ENCODE measurements at places on chromosomes 1 and 21.

DNA sequence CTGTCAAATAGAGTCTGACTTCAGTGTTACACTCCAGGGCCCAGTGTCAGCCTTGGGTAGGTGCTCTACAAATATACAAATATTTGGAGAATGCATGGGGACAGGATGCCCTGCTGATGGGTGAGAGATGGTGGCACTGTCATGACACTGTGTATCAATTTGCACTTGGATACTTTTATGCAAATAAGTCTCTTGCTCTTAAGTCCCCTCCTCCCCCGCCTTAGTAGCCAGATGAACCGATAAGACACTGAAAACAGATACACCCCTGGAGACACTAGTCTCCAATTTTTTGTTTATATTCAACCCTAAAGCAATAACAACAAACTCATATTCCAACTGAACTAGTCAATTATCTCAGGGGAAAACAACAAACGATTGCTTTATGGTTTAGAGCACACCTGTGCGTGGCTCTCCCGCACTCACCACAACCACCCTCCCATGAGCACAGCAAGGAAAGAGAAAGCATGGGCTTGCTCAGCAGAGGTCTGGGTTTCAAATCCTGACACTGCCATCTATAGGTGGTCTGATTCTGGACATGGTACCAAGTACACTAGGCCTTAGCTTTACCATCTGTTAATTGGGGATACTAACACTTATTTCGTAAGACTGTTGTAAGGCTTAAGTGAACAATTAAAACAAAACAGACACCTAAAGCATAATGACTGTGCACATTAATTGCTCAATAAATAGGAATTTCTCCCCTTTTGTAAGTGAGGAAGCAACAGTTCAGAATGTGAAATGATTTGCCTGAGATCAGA lies 50.3 kb downstream of the HIVEP3 start:
- DNase-seq = no peak

- DNase-seq = peak; percentile 99
These were observed 37.3 kb downstream of the NENF start for GRCh38 chr1:212470059-212470458.

DNA sequence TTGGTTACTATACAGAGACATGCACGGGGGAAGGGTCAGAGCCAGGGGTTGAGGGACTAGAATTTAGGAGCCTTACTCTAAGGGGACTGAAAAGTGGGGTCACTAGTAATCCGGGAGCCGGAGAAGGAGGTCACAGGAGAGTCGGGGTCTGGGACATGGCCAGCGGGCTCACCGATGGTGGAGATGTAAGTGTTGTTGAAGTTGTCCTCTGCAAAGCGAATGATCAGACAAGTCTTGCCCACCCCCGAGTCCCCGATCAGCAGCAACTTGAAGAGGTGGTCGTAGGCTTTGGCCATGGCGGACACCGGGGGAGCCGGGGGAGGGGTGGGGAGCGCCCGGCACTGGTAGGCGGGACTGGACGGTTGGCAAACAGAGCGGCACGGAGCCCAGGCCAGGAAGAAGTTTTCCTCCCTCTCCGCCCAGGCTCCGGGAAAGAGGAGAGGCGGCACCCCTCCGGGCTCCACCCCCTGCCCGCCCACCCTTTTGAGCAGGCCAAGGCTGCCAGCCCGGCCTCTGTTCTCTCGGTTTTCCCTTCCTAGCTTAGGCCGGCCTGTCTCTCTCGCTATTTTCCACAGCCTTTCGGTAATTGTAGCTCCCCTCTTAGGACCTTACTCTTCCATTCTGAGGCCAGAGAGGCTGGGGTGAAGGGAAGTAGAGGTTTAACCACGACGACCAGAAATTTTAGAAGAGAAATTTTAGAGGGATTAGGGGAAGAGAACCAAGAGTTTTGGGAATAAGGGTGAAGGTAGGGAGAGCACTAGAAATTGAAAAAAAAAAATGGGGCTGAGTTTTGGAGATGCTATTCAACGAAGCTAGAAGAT lies at the start of gene RAB13:
RAB13 (minus strand) TSS at position 399 of the 821 bp plus-strand sequence; CDS start at position 296, 103 bp downstream.
- peak; percentile 68 for DNase-seq

GRCh38 chr1:32716312-32717148 lies 14.0 kb upstream of the SYNC start:
- no peak for DNase-seq

DNA sequence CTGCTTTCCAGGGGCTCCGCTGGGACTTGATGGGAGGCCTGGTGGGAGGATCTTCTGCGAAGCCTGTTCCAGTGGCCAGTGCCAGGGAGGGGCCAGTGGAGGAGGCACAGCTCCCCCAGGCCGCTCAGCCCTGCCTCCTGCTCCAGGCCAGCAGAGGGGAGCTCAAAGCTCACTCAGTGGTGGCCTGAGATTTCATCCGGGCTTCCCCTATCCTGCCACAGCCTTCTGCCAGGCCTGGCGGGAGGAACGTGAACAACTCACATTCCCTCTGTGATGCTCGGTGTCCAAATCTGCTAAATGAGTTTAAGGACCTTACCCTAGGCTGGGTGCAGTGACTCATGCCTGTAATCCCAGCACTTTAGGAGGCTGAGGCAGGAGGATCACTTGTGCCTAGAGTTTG lies 3.3 kb downstream of the CLCNKB start:
- DNase-seq = no peak

DNA sequence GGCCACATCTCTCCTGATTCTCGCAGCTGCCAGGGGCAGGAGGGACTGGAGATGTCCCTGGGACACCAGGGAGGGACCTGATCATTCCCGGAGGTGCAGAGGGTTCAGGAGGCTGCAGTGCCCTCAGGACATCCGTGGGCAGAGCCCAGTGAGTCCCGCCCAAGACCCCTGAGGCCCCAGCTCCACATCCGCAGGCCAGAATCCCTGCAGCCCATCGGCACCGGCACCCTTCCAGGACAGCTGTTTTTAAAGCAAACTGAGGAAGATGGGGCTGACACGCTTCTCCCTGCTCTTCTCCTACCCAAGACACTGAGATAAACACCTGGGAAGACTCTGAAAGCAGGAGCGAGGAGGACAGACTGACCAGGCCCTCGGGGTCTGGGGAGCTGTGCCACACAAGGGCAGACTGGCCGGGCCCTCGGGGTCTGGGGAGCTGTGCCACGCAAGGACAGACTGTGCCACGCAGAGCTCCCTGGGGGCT lies 25.5 kb downstream of the SLC19A1 start:
- no peak for DNase-seq

DNA sequence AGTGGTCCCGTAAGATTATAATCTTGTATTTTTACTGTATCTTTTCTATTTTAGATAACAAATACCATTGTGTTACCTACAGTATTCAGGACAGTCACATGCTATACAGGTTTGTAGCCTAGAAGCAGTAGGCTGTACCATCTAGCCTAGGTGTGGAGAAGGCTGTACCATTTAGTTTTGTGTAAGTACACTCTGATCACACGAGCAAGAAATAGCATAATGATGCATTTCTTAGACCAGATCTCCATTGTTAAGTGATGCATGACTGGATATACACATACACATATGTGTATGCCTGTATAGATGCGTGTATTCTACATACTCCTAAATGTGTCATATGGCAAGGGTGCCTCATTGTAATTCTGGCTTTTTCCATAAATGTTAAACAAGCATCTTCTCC lies 33.9 kb downstream of the GALNT2 start:
- no peak for DNase-seq

GRCh38 chr1:100304921-100305320 lies 38.9 kb downstream of the RTCA start:
- no peak for DNase-seq

DNA sequence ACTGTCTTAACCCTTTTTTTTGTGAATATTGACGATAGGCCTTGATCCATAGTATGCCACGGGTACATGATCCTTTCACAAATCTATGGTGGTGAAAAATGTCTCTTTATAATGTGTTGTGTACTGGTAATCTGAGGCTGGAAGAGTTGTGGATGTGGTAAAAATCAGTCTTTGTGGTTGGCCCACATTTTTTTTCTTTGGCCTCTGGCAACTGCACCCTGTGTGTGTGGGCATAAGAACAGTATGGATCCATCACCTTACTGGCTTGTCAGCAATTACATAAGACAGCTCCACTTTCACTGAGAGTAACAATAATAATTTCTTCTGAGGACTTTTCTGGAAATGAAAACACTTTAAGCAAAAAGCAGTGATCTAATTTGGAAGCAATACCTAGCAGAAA lies 101.6 kb downstream of the GABPA start:
- no peak for DNase-seq

GRCh38 chr1:212551929-212552328 lies 56.6 kb upstream of the ATF3 start:
- no peak for DNase-seq

GRCh38 chr1:50633465-50633864 lies 210.2 kb upstream of the DMRTA2 start:
- DNase-seq = no peak

DNA sequence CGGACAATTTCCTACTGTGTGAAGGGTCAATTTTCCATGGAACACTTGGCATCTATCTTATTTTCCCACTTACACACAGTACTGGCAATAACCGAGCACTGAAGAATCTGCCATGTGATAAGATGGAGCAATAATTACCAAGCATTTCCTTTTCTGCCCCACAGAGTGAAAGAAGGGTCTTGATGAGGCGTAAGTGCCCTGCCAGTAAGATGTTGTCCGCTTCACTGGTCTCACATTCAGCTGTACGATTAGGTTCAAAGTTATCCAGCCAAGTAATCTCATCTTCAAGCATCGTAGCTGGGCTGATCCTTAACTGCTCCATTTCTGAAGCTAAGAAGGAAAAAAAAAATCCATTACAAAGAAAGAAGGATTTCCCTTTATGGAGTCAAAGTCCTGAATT lies 67.8 kb downstream of the PCSK9 start:
- DNase-seq = no peak

- no peak for DNase-seq
These were observed 65.6 kb upstream of the EXO1 start for GRCh38 chr1:241782396-241782795.

DNA sequence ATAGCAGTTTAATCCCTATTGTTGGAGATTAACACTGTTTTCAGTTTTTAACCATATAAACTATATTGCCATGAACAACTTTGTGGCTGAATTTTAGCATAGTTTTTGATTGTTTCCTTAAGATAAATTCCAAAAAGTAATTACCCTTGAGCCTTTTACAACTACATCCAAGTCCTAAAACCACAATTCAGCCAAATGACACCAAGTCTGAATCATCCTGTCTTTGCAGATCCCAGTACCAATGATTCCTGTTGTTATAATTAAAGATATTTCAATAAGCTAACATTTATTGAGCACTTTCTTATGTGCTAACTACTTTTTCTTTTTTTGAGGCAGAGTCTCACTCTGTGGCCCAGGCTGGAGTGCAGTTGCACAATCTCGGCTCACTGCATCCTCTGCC lies 35.6 kb downstream of the IL23R start:
- peak; percentile 3 for DNase-seq

GRCh38 chr1:116569776-116570357 lies 959 bp downstream of the CD58 start:
- DNase-seq = no peak

- DNase-seq = peak; percentile 55
These were observed 8.2 kb downstream of the HAPLN2 start for GRCh38 chr1:156627313-156627880.

DNA sequence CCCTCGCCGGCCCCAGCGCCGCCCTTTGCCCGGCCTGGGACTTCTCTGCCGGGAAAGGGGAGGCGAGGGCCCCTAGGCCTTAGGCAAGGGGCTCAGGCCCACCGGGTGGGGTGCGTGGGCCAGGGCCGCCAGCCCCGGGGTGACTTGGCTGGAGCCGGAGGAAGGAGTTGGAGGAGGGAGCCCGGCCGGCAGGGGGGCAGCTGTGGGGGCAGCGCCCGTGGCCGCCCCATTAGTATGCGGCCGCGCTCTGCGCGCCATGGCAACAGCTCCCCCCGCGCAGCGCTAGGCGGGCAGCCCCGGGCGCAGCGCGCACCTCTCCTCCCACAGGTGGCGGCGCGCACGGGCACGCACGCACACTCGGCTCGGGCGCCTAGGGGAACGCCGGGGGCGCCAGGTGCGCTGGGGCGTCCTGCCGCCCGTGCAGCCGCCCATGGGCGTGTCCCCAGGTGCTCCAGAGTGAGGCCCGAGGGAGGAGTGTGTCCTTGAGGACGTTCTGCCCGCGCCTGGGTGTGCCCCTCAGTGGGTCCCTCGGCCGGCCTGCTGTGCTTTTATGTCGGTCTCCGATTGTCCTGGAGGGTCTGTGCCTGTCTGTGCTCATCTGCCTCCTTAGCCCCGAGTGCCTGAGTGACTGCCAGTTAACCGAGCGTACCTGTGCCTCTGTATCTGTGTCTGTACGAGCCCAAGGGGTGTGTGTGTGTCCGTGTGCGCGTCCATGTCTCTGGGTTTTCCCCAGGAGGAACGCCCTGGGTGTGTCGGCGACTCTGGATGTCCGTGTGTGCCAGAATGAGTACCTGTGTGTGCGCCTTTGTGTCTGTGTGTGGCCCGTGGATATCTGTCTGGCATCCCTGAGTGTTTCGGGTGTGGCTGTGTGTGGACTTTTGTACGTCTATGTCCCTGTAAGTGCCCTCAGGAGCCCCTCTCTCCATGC lies 38.2 kb upstream of the WASF2 start:
- no peak for DNase-seq

- no peak for DNase-seq
These were observed 8.5 kb downstream of the CENPS start for GRCh38 chr1:10438677-10439163.

DNA sequence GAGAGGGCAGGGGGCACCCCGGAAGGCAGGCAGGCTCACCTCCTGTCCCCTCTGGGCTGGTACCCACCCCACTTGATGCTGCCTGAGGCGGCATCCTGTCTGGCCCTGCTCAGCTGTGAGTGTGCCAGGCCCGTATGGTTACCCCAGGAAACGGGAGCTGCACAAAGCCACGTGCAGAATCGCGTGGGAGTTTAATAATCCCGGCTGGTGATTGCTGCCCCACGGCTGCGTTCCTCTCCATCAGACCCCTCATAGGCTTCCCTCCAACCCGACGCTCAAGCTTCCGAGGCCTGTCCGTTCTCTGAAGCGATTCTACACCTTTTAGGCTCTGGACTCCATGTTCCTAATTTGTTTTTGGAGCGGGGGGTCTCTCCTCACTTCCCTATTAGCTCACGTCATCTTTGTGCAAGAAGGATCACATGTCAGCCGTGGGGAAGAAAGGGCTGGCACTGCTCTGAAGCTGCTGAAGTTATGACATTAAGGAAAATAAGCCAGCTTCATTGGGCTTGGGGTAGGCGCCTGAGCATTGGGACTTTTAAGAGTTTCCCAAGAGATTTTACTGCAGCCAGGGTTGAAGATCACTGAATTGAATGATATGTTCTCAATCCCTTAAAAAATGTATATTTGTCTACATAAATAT lies 1.1 kb upstream of the B3GALT5 start:
- no peak for DNase-seq

GRCh38 chr1:240985081-240985480 lies 371.9 kb downstream of the RGS7 start:
- no peak for DNase-seq

DNA sequence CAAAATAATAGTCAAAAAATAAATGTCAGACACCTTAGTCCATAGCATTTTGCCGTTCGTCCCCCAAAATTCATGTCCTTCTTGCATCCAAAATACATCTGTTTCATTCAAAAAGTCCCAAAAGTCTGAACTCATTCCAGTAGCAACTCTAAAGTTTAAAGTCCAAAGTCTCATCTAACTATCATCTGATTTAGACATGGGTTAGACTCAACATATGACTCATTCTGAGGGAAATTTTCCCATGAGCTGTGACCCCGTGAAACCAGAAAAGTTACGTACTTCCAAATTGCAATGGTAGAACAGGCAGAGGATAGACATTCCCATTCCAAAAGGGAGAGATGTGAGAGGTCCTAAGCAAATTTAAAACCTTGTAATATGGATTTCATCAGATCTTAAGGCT lies 48.6 kb upstream of the CACHD1 start:
- no peak for DNase-seq

GRCh38 chr1:174001573-174001972 lies 20.6 kb downstream of the RC3H1 start:
- DNase-seq = no peak
